ENCODE measurements at places on chromosomes 5 and 9.

DNA sequence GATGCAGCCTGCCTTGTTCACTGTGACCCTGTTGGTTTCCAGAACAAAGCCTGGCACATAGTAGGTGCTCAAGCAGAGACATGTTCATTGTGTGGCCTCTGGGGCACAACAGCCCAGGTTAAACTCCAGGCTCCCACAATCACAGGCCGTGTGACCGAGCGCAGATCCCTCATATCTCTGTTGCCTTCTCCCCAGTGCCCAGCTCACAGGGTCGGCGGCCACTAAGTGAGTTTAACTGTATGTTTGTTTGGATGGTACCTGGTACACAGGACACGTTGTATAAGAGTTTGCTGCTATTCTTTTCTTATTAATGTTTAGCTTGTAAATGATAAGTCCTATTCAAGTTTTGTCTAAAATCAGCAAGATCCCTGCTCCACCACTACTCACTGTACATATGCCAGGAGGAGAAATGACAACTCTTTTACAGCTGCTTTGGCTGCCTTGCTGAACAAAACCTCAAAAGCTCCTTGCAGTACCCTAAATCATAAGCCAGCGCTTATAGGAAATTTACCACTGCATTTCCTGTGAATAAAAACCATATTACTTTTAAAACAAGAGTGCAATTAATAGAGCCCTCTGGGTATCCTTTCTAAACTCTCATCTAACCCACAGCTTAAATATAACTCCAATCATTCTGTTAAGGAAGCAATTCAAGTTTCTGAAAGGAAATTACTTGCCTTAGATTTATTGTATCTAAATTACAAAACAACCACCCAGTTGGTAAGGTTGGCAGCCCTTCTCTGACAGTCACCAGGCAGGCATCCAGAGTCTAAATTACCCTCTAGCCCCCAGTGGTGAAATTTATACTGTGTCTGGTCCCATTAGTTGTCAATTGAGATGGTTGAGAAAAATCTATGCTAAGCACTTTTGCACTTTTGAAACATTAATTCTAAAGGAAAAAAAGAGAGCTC, 379.4 kb downstream of the SEMA5A start:
- no peak for DNase-seq

DNA sequence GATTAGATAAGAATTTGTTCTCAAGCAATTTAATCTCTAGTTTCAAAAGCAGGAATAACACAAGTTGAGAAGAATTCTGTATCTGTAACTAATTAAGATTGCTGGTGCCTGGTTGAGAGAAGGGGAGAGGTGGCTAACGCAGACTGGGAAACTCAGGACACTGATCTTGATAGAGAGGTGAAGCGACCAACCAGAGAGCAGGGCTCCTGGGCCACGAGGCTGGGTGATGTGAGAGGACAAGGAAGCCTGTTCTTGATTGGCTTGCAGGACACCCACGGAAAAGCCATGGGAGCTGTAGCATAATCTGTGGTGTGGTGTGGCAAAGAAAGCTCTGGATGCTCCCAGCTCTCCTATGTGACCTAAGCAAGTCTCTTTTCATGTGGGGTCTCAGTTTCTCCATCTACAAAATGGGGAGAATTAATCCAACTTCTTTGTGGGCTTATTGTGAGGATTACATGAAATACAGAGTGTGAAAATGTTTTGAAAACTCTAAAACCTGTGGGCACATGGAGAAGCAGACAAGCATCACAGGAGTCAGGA, 594.1 kb upstream of the BRINP1 start:
- DNase-seq = peak; percentile 69

- DNase-seq = peak; percentile 87
Measured at GRCh38 chr5:103461243-103461642, 101.3 kb downstream of the NUDT12 start.

GRCh38 chr5:35058374-35058788, 10.6 kb upstream of the AGXT2 start:
- DNase-seq = no peak

- DNase-seq = no peak
Measured at GRCh38 chr9:135359764-135360163, 119.8 kb upstream of the PPP1R26 start.

DNA sequence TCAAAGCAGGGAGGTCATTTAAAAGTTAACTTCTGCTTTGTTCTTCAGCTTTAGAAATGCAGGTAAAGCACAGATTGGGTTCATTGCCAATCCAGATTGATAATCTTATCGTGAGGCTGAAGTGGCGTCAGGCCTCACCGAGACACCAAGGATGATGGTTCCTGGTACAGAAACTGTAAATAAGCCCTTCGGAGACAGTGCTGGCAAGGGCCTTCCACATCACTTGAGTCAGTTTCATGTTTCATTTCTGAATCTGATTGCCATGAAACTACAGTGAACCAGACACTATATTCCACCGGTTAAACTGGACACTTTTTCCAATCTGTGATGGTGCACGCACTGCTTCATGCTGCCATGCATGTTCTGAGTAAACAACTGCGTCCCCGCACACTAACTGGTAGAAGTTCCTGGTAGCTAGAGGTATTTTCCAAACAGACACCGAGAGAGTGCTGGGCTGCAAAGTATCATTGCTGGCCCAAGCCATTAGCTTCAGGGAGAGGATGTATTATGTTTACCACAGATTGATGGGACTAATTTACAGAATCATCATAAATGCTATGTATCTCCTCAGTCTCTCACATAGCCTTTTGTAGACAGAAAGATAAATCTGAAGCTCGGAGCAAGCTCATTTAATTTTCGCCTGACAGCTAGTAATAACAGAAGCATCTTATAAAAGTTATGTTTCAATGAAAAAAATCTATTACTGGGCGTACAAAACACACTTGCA, 336.1 kb downstream of the GLIS3 start:
- DNase-seq = peak; percentile 30

- no peak for DNase-seq
Measured at GRCh38 chr5:26148569-26149107, 889.7 kb downstream of the CDH9 start.

DNA sequence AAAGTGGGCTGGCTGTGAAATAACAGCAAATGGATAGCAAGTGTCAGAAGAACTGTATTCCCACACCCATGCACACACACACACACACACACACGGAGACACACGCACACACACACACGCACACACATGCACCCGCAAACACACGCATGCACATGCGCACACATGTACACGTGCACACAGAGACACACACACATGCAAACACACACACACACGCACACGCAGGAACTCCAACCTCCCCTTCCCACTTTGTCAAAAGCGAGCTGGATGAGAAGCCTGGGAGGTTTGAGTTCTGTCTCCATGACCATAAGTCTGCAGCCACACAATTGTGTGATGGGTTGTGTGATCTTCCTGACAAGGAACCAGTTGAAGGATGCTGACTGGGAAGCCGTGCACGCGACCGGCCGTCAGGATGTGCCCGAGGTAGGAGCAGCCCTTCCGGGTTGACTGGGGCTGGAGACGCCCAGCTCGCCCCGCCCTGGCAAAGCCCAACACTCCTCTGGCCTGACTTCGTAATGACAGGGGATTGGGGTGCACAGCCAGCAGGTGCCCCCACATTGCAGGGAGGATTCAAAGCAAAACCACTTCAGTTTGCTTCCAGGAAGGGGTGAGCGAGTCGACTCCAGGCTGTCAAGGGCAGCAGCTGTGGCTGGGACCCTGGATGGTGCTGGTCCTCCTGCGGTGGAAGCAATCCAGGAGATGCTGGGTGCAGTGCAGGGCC, 29.3 kb upstream of the NKD2 start:
- DNase-seq = no peak

DNA sequence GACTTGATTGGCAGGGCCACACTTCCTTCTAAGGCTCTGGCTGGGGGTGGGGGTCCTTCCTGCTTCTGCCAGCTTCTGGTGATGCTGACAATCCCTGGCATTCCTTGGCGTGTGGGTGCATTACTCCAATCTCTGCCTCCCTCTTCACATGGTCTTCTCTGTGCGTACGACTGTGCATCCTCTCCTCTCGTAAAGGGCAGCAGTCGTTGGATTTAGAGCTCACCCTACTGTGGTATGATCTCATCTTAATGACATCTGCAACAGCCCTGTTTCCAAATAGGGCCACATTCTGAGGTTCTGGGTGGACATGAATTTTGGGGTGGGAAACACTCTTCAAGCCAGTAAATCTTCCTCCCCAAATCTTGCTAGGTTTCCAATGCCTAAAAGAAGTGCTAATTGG, 36.8 kb downstream of the ROPN1L start:
- peak; percentile 27 for DNase-seq

- no peak for DNase-seq
Measured at GRCh38 chr9:123548741-123549545, 192.9 kb downstream of the CRB2 start.

- DNase-seq = peak; percentile 76
Measured at GRCh38 chr5:110865400-110866094, 126.7 kb downstream of the SLC25A46 start.

GRCh38 chr9:37921546-37922300, 17.8 kb upstream of the SLC25A51 start:
- DNase-seq = no peak

DNA sequence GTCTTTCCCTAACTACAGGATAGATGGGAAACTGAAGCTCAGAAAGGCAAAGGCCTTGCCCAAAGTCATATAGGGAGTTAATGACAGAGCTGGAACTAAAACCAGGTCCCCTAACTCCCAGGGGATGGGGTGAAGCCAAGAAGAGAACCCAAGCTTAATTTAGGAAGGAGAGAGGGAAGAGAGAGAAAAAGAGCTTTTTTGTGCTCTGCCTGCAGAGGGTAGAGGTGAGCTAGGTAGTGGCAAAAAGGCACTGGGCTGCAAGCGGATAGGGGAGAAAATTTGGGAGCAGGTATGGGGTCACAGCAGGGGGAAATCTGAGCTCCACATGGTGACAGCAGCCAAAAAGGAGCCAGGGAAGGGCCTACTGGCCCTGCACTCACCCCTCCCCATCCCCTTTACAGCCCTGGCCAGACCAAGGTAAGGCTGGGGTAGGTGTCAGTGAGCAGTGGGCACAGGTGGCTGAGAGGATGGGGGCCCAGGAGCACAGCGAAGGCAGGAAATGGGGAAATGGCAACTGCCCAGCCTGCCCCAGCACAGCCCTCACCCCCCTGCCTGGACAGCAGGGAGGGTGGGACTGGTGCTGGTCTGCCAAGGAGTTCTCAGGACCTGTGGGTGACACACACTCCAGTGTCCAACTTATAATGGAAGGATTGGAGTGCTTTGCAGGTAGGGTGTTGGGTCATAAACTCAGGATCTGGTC, 3.3 kb downstream of the ENHO start:
- DNase-seq = no peak

DNA sequence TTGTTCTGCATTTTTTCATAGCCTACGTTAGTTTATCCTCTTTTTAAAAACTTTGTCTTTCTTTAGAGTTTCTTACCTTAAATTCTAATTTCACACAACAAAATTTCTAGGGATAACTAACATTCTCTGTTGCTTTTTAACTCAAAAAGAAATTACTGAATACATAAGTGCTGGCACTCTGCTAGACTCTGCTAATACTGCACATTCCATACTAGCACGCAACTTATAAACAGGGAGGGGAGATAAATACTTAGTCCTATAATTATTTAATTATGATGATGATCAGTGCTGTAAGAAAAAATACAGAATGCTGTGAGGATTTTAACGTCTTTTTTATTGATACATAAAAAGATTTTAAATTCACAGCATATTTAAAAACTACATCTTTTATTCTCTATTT, 25.1 kb downstream of the RNF145 start:
- DNase-seq = peak; percentile 72

DNA sequence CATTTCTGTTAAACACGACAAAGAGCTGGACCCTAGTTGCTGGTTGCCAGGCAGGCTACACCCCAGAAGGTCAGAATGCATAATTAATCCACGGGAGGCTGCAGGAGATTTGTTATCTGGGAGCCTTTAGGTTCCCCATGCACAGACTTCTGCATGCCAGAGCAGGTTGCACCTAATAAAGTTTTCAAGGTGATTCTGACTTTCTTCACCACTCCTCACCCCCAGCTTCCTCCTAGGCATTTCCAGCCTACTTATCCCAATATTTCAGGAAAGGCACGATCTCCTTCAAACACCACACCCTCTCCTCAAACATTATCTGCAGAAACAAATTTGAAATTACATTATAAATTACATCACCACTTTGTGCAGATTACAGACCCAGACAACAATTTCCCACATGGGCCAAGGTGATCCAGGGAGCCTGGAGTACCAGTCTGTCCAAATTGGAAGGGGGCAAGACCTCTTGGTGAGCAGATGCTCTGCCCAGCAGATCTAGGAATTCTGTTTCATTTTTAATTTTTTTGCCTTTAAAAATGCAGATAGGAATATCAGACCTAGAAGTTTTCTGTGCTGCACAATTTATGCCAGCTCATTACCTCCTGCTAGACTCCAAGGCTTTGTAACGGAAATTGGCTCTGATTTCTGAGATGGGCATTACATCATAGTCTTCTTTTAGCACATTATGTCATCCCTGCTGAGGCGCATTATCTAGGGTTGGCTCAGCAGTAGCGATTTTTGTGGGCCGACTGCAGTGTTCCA, 363.4 kb upstream of the SLC30A5 start:
- peak; percentile 91 for DNase-seq

DNA sequence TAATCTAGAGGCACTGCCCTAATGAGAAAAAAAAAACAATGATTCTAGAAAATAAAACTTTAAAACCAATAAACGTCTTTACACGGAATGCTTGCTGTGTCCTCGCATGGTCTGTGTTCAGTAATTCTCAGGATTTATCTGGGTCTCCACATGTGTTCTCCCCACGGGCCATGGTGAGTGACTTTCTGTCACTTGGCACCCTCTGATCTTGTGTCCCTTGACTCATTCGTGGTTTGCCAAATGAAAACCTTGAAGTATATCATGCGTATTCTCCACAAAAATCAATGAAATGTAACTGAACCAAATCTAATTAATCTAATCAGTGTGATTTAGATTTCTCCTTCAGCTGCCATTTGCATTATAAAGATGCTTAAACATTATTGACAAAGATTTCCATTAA, 48.0 kb downstream of the UBE2QL1 start:
- no peak for DNase-seq

DNA sequence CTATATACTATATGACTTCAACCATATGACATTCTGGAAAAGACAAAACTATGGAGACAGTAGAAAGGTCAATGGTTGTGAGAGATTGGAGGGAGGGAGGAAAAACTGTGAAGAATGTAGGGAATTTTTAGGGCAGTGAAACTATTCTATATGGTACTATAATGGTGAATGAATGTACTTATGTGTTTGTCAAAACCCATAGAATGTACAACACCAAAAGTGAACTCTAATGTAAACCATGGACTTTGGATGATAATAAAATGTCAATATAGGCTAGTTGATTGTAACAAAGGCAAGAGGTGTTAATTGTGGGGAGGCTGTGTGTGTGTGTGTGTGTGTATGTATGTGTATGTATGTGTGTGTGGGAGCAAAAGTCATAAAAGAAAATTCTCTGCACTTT, 10.8 kb upstream of the STOM start:
- no peak for DNase-seq

DNA sequence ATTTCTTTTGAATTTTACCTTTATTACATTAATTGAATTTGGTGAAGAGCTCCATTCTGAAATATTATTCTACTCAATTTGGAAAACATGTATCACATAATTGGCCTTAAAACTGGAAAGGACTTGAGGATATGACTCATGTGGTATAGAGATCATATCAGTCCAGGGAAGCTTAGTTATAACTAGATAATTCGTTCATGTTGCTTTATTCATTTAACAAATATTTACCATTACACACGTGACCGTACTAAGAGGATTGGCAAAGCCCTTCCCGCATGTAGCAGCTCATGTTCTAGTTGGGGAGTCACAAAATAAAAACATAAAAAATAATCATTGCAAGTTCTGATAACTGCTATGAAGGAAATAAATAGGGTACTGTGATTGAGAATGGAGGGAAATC, 1816.5 kb downstream of the MAT2B start:
- peak; percentile 64 for DNase-seq

Data from choroid plexus epithelial cell (primary cell).